HepG2 (cell line): ENCODE measurements at places on chromosomes 12 and 14. TPM values are rescaled to one million over a fixed set of nuclear protein-coding genes. Genes with fewer than 3 reads are reported as not detected.

The PTGER2 gene
- not detected in 2 replicates for polyA plus RNA-seq

The KRT72 gene
- not detected in 2 replicates for polyA plus RNA-seq

The C14orf119 gene
- polyA plus RNA-seq: 104 and 117 TPM in 2 replicates

The KRR1 gene
- polyA plus RNA-seq: 12.4 and 19.3 TPM in 2 replicates

The CIROP gene
- 0.07 and 0.14 TPM in 2 replicates for polyA plus RNA-seq

The CCND2 gene
- polyA plus RNA-seq: 0.61 and 0.90 TPM in 2 replicates

The GLS2 gene
- polyA plus RNA-seq: 8.5 and 8.6 TPM in 2 replicates

The STAC3 gene
- polyA plus RNA-seq: 0.22 and 0.27 TPM in 2 replicates

- no peak overlapping the region for H3K4me3 ChIP-seq
- H3K4me1 ChIP-seq: no peaks in the 10 kb centered on the region
- no peak for DNase-seq
- no peak overlapping the region for H3K27ac ChIP-seq
- no peaks in the 10 kb centered on the region for H3K36me3 ChIP-seq
- no peaks in the 10 kb centered on the region; the same call in 1 of the 2 replicates for H3K27me3 ChIP-seq
These were observed 397.1 kb downstream of the NOVA1 start for GRCh38 chr14:26200687-26201086.

DNA sequence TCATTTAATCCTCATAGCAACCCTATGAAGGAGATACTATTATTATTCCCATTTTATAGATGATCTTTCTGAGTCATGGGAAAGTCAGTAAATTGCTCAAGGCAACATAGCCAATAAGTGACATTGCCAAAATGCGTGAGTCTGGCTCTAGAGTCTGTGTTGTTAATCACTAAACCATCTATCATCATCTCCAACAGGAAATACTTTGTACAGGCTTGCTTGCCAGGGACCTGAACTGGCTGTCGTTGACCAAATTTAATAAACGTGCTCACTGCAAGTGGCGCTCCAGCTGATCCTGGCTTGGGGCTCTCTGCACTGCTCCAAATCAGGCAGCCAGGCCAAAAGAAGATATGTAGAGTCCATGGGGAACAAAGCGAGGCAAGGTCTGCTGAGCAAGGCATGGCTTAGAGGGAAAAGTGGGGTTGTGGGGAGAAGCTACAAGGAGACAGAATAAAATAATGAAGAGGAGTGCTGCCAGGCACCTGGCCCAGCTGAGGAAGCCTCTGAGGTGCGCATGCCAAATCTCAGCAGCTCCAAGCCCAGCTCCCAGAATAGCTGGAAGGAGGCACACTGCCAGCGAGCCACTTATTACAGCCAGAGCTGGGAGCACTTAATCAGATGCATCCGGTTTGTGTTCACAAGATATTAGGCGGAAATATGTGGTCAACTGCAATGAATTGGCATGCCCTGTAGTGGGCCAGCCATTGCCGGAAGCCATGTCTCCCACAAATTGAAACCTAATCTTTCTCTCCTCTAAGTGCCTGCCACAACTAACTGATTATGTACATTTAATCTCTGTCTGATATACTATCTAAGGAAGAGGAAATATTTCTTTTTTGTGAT, 43.3 kb upstream of the PTPRO start:
- no peak overlapping the region for H3K27ac ChIP-seq
- H3K36me3 ChIP-seq: no peaks in the 10 kb centered on the region
- H3K4me3 ChIP-seq: no peak overlapping the region
- no peaks in the 10 kb centered on the region for H3K4me1 ChIP-seq

GRCh38 chr12:123271001-123271668, 521 bp downstream of the CDK2AP1 start:
- H3K4me3 ChIP-seq: peak overlapping the region; percentile 95
- H3K36me3 ChIP-seq: peaks cover 13% of the 10 kb centered on the region
- peak; percentile 31 for DNase-seq
- no peaks in the 10 kb centered on the region; the same call in 2 of the 3 replicates for H3K27me3 ChIP-seq
- peaks cover 23% of the 10 kb centered on the region for H3K4me1 ChIP-seq
- H3K27ac ChIP-seq: peak overlapping the region; percentile 83

DNA sequence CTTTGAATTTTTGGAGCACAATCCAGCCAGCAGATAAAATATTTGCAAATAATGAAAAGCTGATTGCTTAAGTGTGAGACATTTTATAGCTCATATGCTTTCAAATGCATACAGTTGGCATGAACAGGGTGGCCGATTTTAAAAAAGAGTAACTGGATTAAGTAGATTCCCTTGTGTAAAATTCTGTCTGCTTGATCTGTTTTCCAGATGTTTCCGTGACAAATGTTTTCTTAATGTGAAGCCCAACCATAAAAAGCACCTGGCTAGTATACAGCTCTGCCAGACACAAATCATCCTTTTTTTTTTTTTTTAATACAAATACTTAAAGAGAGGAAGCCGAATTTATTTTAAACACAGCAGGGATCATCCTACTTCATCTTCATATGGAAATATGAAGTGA, 440.7 kb downstream of the CCER1 start:
- no peak for DNase-seq
- no peaks in the 10 kb centered on the region for H3K27me3 ChIP-seq
- no peaks in the 10 kb centered on the region for H3K36me3 ChIP-seq
- no peaks in the 10 kb centered on the region for H3K4me1 ChIP-seq
- no peak overlapping the region for H3K27ac ChIP-seq
- H3K4me3 ChIP-seq: no peak overlapping the region

DNA sequence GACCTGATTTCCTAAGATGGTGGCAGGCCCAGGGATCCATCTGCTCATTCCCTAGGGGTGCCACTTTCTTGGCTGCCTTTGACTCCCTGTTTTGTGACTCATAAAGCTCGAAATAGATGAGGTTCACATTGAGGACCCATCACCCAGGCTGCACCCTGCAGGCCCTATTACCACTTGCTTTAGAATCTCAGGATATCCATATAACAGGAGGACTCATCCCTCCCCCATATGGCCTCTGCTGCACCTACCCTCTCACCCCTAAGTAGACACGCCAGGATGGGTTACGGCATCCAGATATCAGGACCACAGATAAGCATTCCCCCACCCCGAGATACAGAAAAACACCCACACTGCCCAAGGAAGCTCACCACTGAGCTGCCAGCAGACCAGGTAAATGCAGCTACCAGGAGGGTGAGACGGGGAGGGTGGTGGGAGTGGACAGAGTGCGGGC, 155.7 kb downstream of the DPF3 start:
- H3K36me3 ChIP-seq: no peaks in the 10 kb centered on the region
- DNase-seq: no peak
- peaks cover 21% of the 10 kb centered on the region; the same call in 2 of the 3 replicates for H3K27me3 ChIP-seq
- H3K27ac ChIP-seq: no peak overlapping the region
- no peaks in the 10 kb centered on the region for H3K4me1 ChIP-seq
- H3K4me3 ChIP-seq: no peak overlapping the region

DNA sequence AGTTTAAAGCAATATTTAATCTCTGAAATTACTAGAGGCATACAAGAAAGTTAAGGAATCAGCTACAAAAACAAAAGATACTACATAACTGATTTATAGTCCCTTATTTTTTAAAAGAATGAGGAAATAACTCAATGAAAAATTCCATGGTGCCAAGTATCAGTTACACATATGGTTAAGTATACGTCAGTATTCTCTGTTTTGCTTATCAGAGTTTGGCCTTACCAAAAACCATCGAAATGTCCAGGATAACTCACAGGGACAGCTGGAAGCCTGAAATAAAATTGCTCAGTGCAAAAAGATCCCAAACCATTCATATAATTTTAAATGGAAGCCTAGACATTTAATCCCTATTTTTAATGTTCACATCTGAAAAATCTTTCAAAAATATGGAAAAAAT, 3.6 kb downstream of the CFL2 start:
- peaks cover 6% of the 10 kb centered on the region for H3K36me3 ChIP-seq
- H3K4me3 ChIP-seq: no peak overlapping the region

GRCh38 chr14:89182326-89182725, 234.7 kb downstream of the FOXN3 start:
- no peak overlapping the region for H3K27ac ChIP-seq
- no peaks in the 10 kb centered on the region for H3K27me3 ChIP-seq
- peaks cover 15% of the 10 kb centered on the region for H3K4me1 ChIP-seq
- no peak overlapping the region for H3K4me3 ChIP-seq

DNA sequence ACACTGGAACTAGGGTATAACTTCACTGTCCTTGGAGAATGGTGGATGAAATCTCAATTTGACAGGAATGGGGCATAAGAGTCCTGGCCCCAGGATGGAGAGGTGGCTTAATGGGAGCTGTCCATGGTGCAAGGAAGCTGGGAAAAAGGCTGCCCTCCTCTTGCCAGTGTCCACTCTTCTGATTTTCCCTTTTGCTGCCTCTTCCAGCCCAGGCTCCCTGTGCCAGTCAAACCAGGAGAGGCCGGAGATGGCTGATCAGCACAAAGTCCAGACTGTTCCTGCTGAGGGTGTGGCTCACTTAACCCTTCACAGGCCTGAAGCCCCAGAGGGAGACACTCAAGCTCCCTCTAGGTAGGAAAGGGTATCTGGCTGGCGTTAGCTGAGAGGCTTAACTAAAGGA, at the start of gene MYO1A:
MYO1A (minus strand) TSS at position 240 of the 400 bp plus-strand sequence. CDS start 1,806 bp downstream, outside the sequence.
- DNase-seq: peak; percentile 47
- no peaks in the 10 kb centered on the region for H3K36me3 ChIP-seq
- no peak within 1 kb of the TSS for H3K27ac ChIP-seq
- peak within 1 kb of the TSS; percentile 43; the same call in 1 of the 2 replicates for H3K4me3 ChIP-seq
- H3K4me1 ChIP-seq: peaks cover 38% of the 10 kb centered on the region
- H3K27me3 ChIP-seq: no peaks in the 10 kb centered on the region

- peak; percentile 12 for DNase-seq
- no peak overlapping the region for H3K27ac ChIP-seq
- H3K27me3 ChIP-seq: no peaks in the 10 kb centered on the region
- H3K4me3 ChIP-seq: no peak overlapping the region
- H3K4me1 ChIP-seq: no peaks in the 10 kb centered on the region
- H3K36me3 ChIP-seq: no peaks in the 10 kb centered on the region
These were observed 404.4 kb downstream of the SLC6A15 start for GRCh38 chr12:84507956-84508850.

- peaks cover 3% of the 10 kb centered on the region; the same call in 2 of the 3 replicates for H3K36me3 ChIP-seq
- H3K4me3 ChIP-seq: peak within 1 kb of the TSS; percentile 93
- peaks cover 17% of the 10 kb centered on the region; the same call in 2 of the 3 replicates for H3K27me3 ChIP-seq
- peaks cover 42% of the 10 kb centered on the region for H3K4me1 ChIP-seq
These were observed at the start of gene YBX3 for GRCh38 chr12:10722905-10723746. Gene YBX3 (minus strand): TSS chr12:10723323. CDS start chr12:10723111, 212 bp downstream.

DNA sequence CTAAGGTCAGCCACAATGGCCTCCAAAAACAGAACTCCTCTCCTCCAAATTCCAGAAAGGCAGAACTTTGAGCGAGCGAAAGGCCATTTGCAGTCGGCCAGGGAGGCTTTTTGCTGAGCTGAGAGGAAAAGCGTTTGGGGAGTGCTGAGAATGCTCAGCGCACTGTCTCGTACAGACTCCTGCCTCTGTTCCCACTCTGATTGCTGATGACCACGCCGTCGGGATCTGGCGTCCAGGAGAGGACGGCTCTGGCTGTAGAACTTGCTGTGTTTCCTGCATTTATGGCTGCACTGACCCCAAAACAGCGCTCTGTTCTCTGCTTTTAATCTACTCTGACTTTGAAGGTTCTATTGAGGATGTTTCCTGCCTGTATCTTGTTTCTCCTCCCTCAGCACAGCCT, 82.4 kb upstream of the WSCD2 start:
- H3K27ac ChIP-seq: no peak overlapping the region
- no peak overlapping the region for H3K4me3 ChIP-seq
- no peaks in the 10 kb centered on the region for H3K4me1 ChIP-seq
- H3K27me3 ChIP-seq: no peaks in the 10 kb centered on the region

DNA sequence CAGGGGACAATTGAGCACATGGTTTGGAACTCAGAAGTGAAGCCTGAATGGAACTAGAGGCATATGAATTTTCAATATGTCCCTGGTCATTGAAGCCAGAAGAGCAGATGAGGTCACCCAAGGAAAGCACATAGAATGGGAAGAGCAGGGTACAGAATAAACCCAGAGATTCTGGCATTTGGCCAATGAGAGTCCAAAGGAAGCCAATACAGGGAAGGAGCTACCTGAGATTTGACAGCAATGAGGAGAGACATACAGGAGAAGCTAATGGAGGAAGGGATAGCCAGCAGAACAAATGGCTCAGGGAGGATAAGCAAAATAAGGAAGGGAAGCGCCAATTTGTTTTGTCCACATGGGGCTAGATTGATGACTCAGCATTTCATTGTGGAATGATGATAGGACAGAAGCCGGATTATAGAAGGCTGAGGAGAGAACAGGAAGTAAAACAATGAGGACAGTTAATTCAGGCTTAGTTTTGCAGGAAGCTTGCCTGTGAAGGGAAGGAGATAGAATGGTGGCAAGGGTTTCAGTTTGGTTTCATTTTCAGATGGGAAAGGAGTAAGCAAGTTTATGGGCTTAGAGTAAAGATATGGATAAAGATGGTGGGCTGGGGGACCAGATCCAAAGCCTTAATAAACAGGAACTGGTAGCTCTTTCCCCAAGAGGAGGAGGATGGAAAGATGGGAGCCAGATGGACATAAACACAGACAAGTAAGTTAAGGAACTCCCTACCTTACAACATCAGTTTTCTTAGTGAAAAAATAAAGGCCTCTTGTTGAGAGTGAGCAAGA, 3.2 kb upstream of the SPTSSA start:
- no peak overlapping the region for H3K27ac ChIP-seq
- no peaks in the 10 kb centered on the region for H3K36me3 ChIP-seq
- peak; percentile 54 for DNase-seq
- no peaks in the 10 kb centered on the region for H3K27me3 ChIP-seq
- no peak overlapping the region for H3K4me3 ChIP-seq

- no peak overlapping the region for H3K27ac ChIP-seq
- peaks cover 21% of the 10 kb centered on the region for H3K4me1 ChIP-seq
- H3K36me3 ChIP-seq: no peaks in the 10 kb centered on the region
- no peak overlapping the region for H3K4me3 ChIP-seq
- no peak for DNase-seq
These were observed 45.4 kb downstream of the VCPKMT start for GRCh38 chr14:50070840-50071548.

DNA sequence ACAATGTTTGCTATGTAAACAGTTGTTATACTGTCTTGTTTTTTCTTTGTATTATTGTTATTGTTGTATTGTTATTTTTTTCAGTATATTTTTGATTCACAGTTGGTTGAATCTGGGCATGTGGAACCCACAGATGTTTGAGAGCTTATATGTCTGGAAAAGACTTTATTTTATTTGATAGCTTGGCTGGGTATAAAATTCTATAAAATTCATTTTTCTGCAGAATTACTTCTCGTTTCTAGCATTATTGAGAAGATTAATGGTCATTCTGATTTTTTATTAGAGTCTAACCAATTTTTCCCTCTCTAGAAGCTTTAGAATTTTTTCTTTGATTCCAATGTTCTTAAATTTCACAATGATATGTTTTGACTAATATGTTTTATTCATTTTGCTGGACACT, 188.6 kb downstream of the CRADD start:
- DNase-seq: no peak
- no peak overlapping the region for H3K27ac ChIP-seq
- no peaks in the 10 kb centered on the region for H3K27me3 ChIP-seq
- H3K36me3 ChIP-seq: no peaks in the 10 kb centered on the region
